ENCODE measurements at places on chromosomes 16 and 17. TPM values are rescaled to one million over a fixed set of nuclear protein-coding genes. Genes with fewer than 3 reads are reported as not detected.

Gene KRTAP4-4
- total RNA-seq: not detected

Gene CCL1
- total RNA-seq: not detected

Gene PMFBP1
- total RNA-seq: 2.0 TPM

Gene OTOA
- total RNA-seq: 0.09 TPM

Gene PRR29
- 0.29 TPM for total RNA-seq

Gene KRTAP1-1
- total RNA-seq: not detected

Gene C1QTNF8
- total RNA-seq: not detected

Gene HSPB9
- total RNA-seq: not detected

Gene TBC1D3I
- 0.79 TPM for total RNA-seq

Gene CXCL16
- total RNA-seq: not detected

Gene MAFG
- 33.6 TPM for total RNA-seq

Gene IL21R
- 47.0 TPM for total RNA-seq

Gene CDYL2
- 2.5 TPM for total RNA-seq

- no peak for DNase-seq
These were observed 22.5 kb upstream of the C16orf78 start for GRCh38 chr16:49351096-49351487.

DNA sequence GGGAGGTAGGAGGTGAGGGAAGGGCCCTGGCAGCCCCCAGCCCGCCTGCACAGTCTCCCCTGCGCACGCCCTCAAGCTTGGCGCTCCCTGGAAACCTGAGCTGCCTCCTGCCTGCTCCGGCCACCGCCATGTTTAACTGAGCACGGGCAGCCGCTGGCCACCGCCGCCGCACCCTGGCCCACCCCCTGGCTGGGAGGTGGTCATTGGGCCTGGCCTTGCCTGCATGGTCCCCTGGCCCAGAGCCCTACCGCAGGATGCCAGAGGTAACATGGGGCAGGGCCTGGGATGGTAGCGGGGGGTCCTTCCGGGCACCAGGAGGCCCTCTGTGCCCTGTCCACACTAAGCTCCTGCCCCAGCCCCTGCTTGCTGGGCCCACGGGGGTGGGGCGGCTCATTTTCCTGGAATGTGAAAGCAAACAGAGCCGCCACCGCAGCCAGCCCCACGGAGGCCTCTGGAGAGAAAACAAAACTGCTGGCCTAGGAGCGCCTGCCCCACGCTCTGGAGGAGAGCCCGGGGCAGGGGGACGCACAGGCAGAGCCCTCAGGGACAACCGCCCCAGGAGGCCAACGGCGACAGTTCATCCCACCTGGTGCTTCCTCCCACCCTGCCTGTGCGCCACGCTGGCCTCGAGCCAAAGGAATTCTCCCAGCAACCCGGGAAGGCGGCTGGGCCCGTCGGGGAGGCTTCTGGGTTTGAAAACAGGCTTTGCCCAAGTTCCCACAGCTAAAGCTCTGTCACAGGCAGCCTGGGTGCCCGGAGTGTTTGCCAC lies 8.9 kb downstream of the NHERF2 start:
- no peak for DNase-seq

DNA sequence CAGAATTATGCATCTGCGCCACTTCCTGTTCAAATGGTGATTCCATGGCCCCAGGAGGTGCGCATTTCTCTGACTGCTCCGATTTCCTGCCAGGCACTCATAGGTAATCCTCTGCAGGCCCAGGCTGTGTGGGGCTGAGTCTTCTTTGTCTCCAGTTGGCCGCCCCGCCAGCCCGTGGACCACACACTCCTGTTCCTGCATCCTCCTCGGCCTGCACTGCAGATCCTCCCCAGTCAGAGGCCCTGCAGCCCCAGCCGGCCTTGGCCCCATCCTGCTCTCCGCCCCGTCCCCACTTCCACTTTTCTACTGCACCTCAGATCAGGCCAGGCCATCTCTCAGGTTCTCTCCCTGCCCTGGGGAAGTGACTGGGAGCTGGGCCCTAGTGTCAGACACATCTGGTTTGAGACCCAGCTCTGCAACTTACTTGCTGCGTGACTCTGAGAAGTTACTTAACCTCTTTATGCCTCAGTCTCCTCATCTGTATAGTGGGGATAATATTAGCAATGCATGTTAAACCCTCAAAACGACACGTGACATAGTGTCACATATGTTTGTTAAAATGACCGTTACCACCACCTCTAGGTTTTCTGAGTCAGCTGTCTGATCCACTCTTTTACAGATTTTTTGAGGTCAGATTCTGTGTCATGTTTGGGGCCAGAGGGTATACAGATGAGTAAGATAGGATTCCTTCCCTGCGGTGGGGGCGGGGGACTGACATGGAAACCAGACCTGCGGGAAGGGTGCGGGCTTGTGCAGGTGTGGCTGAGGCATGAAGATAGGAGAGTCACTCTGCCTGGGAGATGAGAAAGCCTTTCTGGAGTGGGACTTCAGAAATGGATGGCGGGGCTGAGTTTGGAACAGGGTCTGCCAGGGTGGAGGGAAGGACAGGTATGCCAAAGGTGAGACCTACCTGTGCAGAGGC lies 12.8 kb downstream of the RAB11FIP4 start:
- DNase-seq: no peak

DNA sequence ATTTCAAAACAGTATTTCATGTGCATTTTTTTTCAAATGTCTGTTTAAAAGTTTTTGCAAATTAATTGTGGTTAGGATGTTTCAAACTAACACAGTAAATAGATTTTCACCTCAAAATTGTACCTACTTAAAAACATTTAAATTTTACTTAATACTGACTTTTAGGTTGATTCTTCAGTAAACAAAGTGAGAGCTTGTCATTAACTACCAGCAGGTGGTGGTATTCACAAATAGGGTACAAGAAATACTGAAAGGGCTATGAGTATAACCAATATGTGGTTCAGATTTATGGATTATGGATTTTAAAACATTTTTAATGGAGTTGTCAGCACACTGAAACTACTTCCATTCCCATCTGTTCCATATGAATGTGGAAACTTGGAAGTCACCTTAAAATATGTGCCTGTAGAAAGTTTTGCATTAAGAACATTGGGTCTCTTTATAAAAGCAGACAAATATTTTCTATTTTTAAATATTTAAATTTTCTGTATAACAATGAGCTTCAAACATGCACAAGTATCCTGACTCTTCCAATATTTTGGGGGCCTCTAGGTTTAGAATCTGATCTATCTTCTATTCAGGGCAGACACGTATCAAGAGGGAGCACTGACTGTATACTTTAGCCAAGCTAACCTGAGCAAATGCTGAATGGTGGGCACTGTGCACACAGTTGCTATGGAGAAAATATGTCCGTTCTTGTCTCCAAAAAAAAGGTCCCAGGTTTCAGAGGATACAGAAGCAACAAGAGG lies 155.6 kb downstream of the SNX11 start:
- peak; percentile 33 for DNase-seq

GRCh38 chr16:11687601-11688519 lies 19.6 kb downstream of the SNN start:
- DNase-seq: peak; percentile 62

GRCh38 chr16:35678-36305 lies 17.6 kb downstream of the POLR3K start:
- no peak for DNase-seq

GRCh38 chr16:25023556-25023955 lies 8.4 kb upstream of the ARHGAP17 start:
- DNase-seq: no peak

- no peak for DNase-seq
These were observed 88.8 kb downstream of the ARHGAP44 start for GRCh38 chr17:12877953-12878669.

- no peak for DNase-seq
These were observed 41.5 kb downstream of the ARHGAP44 start for GRCh38 chr17:12830777-12831247.

- no peak for DNase-seq
These were observed 6.1 kb downstream of the OR1A1 start for GRCh38 chr17:3213587-3213986.

DNA sequence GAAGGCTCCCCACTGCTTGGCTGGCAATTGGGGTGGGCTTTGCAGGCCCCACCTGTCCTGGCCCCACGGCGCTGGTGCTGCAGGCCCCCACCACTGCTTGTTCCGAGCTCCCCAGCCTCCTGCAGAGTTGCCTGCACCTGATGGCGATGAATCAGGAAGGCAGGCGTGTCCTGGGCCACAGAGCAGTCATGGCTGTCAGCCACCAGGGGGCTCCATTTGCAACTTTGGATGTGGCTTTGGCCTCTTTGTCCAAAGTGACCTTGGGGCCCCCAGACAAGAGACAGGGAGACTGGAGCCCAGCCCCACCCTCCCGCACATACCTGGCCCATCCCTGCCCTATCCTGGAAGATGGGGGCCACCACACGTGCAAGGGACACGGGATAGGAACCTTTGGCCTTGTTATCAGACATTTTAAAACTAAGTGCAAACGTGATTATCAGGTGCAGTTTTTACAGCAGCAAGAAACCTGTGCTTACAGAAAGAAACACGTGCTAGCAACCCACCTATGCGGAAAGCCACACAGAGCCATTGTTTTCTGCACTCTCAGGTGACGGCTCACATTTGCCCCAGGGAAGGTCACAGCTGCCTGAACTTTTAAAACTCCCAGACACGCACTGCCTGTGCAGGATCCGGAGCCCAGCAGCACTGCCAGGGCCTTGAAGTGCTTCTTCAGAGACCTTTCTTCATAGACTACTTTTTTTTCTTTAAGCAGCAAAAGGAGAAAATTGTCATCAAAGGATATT lies at the start of gene DNASE1:
TSS of gene DNASE1 (plus strand) at position 443 of the 743 bp plus-strand sequence. CDS start 683 bp downstream, outside the sequence.
- DNase-seq: peak; percentile 86

- DNase-seq: no peak
These were observed 41.9 kb upstream of the ATP2A3 start for GRCh38 chr17:4006165-4006589.

DNA sequence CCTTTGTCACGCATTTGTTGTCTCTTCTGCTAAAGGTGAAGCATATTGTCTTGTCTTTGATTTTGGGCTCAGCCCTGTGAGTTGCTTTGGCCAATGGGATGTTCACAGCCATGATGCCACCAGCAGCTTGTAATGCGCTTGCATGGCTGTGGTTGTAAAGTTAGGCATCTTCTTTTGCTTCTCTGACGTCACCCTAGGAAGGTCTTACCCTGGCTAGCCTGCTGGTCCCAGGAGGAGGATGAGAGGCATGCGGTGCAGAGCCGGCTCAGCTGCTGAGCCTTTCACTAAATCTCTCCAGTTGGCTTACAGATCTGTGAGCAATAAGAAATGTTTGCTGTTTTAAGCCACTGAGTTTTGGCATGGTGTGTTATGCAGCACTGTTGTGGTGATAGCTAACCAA lies 40.8 kb downstream of the IRX6 start:
- DNase-seq: no peak

- no peak for DNase-seq
These were observed 228.8 kb downstream of the SLC39A11 start for GRCh38 chr17:72863526-72864211.

GRCh38 chr17:59838052-59838916 lies 54.5 kb downstream of the TUBD1 start:
- no peak for DNase-seq

DNA sequence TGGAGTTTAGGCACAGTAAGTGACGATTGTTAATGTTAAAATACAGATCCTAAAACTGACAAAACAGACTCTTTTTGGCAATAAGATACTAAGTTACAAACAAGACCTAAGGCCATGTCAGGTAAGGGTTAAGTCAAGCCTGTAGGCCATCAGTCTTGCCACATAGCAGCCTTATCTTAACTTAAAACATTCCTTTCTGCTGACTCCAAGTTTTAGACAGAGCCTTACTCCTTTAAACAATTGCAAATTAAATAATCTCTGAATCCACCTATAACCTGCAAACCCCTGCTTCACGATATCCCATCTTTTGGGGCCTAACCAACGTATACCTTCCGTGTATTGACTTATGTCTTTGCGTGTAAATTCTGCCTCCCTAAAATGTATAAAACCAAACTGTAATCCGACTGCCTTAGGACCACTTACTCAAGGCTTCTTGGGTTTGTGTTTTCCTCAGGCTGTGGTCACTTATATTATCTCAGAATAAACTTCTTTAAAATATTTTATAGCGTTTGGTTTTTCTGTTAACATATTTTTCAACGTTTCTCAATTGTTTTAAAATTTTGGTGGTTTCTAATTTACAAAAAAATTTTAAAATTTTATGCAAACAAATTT lies 64.4 kb downstream of the EFCAB5 start:
- DNase-seq: no peak

DNA sequence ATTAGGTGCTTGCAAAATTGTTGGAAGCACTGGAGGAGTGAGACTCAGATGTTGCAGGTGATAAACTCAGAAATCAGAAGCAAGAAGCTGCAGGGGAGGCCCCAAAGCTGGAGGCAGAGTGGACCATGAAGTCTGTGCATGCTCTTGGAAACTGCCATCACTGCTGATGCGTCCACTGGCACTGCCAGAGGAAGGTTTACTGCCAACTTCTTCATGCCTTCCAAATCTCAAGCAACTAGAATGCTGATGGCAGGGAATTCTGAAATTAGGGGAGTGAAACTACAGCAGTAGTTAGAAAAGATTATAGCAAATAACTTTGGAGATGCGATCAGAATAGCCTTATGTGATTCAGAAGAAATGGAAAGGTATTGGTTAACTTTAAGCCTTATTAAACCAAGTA lies 277.1 kb upstream of the SDK2 start:
- no peak for DNase-seq

DNA sequence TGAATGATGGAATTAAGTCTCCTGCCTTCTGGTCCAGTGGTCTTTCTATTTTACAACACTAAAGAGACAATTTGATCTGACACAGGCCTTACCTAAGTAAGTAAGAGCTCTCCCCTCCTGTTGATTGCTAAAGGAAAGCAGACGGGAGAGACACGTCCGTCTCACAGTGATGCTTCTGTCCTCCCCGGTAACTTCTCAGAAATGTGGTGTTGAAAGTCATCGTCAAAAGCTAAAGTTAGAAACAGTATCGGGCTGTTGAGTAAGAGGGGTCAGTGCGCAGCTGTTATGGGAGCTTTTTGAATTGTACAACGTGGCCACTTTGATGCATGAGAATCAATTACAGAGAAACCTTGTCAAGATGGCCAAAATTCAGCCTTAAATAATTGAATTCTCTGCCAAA lies 1.9 kb upstream of the RBFOX1 start:
- no peak for DNase-seq

- DNase-seq: no peak
These were observed 175.2 kb downstream of the CPPED1 start for GRCh38 chr16:12628536-12628935.

GRCh38 chr16:75311383-75311938 lies 60.0 kb upstream of the BCAR1 start:
- DNase-seq: no peak

DNA sequence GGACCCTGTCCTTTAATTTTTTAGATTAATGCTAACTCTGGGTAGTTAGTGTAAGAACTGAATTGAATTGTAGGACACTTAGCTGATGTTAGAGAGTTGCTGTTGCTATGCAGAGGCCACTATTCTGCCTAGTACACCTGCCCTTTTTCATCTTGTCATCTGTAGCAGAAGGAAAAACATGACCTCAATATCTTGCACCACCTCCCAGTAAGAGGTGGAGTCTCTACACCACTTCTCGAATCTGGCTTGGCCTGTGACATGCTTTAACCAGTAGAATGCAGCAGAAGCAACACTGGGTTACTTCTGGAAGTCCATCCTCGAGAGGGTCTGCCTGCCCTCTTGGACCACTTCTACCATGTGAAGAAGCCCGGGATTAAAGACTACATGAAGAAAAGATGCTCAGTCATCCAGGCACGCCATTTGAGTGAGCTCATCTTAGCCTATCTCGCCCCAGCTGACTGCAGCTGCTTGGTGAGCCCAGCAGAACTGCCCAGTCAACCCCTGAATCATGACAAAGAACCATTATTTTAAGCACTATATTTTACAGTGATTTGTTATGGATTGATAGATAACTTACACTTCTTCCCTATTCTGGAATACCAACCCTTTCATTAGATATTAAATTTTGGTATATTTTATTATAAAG lies 153.5 kb downstream of the MYO1D start:
- DNase-seq: no peak

- no peak for DNase-seq
These were observed 33.7 kb downstream of the MYO18A start for GRCh38 chr17:29146369-29146972.

- DNase-seq: peak; percentile 21
These were observed 12.4 kb upstream of the ST6GALNAC2 start for GRCh38 chr17:76598004-76598439.
